Fibroblast of skin of left biceps (primary cell): ENCODE measurements at places on chromosomes 4 and X.

DNA sequence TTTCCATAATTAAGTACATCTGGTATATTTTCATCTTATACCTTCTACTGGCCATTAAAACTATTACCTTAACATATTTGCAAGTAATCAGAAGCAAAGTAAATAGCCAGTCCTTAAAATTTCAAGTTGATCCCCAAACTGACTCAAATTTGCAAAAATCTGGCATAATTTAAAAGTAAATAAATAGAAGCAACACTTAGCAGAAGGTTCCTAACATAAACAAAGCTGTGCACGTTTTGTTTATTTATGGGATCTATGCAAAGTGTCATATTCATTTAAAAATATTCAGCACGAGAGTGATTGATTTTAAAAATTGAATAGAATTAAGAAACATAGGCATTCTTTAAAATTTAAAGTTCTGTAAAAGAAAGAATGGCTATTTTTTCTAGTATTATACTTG, 9.8 kb upstream of the CXXC4 start:
- no peak for DNase-seq

- no peak for DNase-seq
Measured at GRCh38 chr4:8756816-8757215, 114.8 kb downstream of the HMX1 start.

GRCh38 chr4:188485906-188486305, 346.7 kb downstream of the TRIML1 start:
- DNase-seq, result no peak

- no peak for DNase-seq
Measured at GRCh38 chrX:150870487-150871340, 27.8 kb downstream of the CD99L2 start.

DNA sequence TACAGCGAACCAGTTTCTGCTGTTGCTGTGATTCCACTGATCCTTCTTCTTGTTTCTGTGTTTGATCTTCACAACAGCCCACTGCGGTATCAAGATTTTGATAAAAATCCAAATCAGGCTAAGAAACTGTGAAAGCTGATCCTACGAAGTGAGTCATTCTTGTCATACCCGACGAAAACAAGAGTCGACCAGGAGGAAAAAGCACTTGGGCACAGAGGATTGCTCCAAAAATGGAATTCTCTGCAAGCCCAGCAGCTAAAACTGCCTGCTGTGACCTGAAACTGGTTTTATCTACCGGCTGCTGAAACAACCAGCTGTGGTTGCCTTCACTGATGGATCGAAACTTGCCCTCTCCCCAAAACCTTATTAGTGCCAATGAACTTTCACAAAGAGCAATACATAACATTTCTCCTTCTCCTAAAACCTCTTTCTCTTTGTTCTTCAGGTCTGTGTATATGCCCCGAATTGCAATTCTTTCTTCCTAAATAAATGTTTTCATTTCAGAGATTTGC, 607.0 kb upstream of the PRKX start:
- DNase-seq, result no peak

DNA sequence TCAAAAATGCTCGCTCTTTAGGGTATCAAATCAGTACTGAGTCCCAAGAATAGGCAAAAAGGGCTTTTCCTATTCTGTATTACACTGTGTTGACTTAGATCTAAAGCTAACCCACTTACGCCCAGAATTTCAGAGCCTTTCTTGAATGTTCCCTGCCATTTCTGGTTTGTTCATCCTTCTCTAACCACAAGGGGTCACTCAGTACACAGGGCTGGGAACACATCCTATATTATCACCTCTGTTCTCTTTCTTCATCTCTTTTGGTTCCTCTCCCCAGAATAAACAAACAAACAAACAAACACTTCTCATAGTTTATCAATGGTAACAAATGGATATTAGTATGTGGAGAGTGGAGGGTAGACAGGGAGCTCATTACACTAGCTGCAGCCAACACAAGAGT, 25.5 kb upstream of the MORC4 start:
- DNase-seq, result no peak

DNA sequence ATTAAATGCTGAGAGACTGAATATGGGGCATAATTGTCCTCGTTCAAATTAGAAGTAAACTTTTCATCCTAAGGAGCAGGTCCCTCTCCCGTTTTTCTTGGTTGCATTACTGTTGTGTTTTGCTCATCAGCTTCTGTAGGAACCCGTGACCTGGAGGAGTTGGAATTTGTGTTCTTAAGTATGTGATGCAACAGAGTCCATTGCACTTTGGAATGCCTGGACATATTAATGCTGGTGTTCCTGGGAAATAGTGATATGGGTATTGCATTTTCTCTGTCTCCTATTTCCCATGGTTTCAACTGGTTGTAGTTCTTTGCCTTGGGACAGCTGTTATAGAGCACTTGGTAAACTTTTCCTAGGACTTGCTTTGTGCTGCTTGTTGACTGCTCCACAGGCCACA, 417.8 kb upstream of the LCORL start:
- DNase-seq, result no peak

DNA sequence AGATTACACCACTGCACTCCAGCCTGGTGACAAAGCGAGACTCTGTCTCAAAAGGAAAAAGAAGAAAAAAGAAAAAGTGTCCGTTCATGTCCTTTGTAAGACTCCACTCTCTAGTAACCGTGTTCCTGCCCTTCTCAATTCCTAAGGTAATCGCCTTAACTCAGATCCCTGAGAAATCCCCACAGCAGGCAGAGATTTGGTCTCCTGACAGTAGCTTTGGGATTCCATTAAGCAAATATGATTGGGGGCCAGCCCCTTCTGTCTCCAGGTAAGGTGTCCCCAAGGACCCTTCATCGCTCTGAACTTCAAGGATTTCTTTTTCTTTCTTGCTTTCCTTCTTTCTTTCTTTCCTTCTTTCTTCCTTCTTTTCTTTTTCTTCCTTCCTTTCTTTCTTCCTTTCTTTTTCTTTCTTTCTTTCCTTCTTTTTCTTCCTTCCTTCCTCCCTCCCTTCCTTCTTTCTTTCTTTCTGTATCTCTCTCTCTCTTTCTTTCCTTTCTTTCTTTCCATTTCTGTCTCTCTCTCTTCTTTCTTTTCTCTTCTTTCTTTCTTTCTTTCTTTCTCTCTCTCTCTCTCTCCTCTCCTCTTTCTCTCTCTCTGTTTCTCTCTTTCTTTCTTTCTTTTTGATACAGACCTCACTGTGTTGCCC, 2.1 kb upstream of the ASMT start:
- no peak for DNase-seq

DNA sequence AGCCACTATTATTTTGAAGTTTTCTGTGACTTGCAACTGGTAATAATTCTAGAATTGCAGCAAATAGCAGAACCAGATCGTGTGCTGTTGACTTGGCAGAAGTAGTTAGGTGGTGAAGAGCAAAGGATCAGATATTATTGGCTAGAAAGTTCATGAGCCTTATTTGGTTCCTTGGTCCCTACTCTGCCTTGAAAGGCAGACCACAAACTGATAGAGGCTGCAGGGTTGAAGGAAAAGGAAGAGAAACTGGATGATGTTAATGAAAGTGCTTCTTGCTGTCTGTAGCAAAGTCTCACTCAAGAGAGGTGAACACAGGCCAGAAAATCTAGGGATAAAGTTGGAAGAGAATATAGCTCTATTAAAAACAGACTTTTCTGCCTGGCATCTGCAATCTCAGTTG, 41.2 kb upstream of the RNF150 start:
- DNase-seq, result no peak

GRCh38 chrX:133723930-133724329, 261.5 kb downstream of the GPC3 start:
- DNase-seq, result no peak

GRCh38 chr4:113311047-113311446, 261.6 kb downstream of the ANK2 start:
- no peak for DNase-seq

DNA sequence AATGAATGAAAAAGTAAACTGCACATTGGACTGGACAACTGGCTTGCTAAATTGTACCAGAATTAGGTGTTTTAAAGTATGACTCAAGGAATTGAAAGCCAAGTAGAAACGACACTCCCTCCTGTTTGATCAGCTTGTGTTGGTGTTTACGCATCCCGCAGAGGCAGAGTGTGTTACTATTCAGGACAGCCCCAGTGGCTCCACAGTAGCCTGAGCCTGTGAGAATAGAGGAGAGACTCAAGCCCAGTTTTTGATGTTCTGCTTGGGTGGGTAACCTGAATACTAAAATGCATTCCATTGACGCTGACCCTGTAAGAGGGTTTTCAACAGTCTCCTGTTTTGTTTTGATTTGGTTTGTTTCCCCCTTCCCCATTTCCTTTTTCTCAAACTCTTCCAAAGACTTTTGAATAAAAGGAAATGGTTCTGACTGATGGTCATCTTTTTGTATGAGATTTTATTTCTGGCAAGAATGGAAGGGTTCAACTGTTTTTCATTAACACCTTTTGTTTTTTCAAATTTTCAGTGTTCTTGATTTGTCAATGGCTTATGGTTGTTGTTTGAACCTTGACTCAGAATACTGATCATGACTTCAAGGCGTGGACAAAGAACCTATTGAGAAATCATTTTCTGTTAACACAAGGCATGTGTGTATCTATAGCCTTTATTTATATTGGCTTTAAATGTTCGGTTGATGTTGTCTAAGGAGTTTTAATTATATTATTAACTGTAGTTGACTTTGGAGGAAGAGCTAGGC, 10.2 kb downstream of the ADGRL3 start:
- DNase-seq, result no peak

DNA sequence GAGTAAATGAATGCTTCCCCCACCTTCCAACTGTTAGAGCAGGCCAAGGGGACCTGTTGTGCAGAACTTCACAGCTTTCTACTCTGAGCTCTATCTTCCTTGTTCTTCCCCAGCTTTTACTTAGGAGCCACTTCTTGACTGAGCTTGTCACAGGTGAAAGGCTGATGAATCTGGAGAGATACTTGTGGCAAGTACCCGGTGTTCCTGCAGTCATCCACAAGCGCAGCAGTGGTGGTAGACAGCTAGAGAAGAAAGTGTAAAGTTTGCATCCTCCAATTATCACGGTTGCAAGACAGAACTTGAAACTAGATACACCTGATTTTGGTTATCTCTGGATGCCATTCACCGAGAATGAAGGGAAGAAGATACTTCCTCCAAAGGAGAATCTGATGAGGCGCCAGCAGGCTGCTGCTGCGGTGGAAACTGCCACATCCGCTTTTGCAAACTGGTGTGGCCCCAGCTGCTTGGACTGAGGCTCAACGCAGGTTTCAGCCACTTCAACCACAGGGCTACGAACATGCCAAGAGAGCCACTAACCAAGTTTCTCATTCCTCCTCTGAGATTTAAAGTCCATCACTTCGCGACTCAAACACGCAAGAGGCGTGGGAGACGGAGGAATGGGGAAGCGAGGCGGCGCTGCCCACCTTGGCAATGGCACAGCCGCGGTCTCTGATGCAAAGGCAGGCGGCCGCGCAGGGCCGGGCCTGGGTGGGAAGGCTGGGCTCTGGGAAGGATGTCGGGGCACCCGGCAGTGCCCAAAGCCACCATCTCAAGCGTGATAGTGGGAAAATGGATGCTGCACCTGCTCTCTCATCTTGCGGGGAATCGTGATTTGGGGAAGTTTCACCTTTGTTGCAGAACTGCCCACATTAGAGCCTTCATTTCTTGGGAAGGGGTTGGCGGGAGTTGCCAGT, 1.3 kb upstream of the FHIP1A start:
- no peak for DNase-seq

DNA sequence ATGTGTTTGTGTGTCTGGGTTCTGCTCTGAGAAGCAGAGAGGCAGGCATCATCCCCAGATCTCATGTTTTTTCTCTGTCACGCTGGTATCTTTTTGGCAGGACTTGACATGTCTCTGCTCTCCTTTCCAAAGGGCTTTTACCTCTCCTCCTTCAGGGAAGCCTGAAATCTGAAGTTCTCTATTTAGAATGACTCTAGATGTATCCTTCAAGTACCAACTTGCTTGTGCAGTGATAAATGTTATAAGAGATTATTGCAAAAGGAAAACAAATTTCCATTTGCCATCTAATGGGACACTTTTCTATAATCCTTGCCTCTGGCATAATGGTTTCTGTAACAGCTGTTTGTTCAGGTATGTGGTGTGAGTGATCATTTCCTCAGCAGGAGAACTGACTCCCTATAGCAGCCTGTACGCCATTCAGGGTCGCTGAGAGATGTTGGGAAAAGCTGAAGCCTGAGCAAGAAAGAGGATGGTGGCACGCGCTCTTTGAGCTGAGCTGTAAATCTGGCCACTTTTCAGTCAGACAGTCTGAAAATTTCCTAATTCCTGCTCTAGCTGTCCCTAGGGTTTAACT, 72.5 kb downstream of the CNGA2 start:
- no peak for DNase-seq

DNA sequence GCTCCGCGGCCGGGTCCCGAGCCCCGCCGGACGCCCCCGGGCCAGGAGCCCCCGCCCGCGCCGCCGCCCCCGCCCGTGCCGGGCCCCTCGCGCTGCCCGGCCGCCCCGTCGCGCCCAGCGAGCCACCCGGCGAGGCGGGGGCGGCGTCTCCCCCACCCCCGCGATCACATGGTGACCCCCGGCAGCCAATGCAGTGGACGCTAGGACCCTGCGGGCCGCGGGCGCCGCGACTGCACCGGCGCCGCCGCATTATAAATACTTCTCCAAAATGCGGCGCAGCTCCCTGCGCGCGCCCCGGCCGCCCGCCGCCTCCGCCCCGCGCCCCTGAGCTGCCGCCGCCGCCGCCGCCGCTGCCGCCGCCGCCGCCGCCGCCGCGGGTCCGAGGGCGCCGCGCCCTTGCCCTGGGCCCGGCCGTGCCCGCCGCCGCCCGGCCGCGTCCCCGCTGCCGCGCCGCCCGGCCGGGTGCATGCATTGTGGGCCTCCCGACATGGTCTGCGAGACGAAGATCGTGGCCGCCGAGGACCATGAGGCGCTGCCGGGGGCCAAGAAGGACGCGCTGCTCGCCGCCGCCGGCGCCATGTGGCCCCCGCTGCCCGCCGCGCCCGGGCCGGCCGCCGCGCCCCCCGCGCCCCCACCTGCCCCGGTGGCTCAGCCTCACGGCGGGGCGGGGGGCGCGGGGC, at the start of gene NAT8L:
NAT8L (plus strand) TSS at position 282 of the 680 bp plus-strand sequence; CDS start at position 467, 185 bp downstream.
- DNase-seq, result no peak

- peak; percentile 7 for DNase-seq
Measured at GRCh38 chr4:67593741-67594175, 35.2 kb downstream of the STAP1 start.
